Pulmonary artery endothelial cell (primary cell): ENCODE measurements at places on chromosomes 2 and 18. TPM values are rescaled to one million over a fixed set of nuclear protein-coding genes. Genes with fewer than 3 reads are reported as not detected.

DNA sequence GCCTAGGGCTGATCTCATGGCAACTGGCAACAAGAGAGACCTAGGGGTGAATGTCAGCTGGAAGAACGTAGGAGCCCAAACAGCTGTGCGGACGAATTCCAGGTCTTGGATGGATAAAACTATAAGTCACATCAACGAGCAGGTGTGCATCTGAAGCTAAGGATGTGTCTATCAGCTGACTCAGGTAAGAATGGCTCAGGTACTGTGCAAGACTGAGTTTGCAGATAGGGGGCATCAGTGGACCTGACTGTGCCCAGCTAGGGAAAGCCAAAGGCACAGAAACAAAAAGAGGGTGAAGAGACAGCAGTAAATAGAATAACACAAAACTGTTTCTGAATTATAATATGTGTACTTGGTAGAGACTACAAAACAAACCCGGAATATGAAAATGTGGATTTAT lies 357.3 kb downstream of the ZEB2 start:
- DNase-seq: no peak

- DNase-seq: no peak
Observed at GRCh38 chr2:68089961-68090360, 27.2 kb upstream of the C1D start.

GRCh38 chr2:100482741-100483140 lies 12.5 kb downstream of the NMS start:
- DNase-seq: no peak

- no peak for DNase-seq
Observed at GRCh38 chr2:219174801-219175200, 1.9 kb downstream of the CNPPD1 start.

The SOWAHC gene
- total RNA-seq: 2.6 and 6.4 TPM in 2 replicates

GRCh38 chr2:233688341-233688740 lies 4.3 kb upstream of the UGT1A6 start:
- DNase-seq: no peak

- peak; percentile 27 for DNase-seq
Observed at GRCh38 chr2:34096562-34097171, 497.6 kb upstream of the FAM98A start.
